ENCODE measurements at places on chromosomes 12 and 14.
A peak's percentile ranks its signal among the peaks of the same experiment; 100 is the strongest.

GRCh38 chr12:115072712-115073111, 388.7 kb upstream of the TBX3 start:
- H3K27ac ChIP-seq: no peak overlapping the region
- H3K4me3 ChIP-seq: no peak overlapping the region
- H3K4me1 ChIP-seq: no peaks in the 10 kb centered on the region
- no peaks in the 10 kb centered on the region for H3K27me3 ChIP-seq

GRCh38 chr12:58513301-58513834, 406.9 kb downstream of the LRIG3 start:
- no peak overlapping the region for H3K4me3 ChIP-seq
- no peaks in the 10 kb centered on the region for H3K4me1 ChIP-seq
- DNase-seq: no peak
- H3K27ac ChIP-seq: no peak overlapping the region

- H3K4me3 ChIP-seq: peak overlapping the region; percentile 72
- H3K4me1 ChIP-seq: peaks cover 20% of the 10 kb centered on the region
- H3K27ac ChIP-seq: no peak overlapping the region
- no peaks in the 10 kb centered on the region for H3K36me3 ChIP-seq
Measured at GRCh38 chr12:71440763-71441748, 1.5 kb downstream of the LGR5 start.

DNA sequence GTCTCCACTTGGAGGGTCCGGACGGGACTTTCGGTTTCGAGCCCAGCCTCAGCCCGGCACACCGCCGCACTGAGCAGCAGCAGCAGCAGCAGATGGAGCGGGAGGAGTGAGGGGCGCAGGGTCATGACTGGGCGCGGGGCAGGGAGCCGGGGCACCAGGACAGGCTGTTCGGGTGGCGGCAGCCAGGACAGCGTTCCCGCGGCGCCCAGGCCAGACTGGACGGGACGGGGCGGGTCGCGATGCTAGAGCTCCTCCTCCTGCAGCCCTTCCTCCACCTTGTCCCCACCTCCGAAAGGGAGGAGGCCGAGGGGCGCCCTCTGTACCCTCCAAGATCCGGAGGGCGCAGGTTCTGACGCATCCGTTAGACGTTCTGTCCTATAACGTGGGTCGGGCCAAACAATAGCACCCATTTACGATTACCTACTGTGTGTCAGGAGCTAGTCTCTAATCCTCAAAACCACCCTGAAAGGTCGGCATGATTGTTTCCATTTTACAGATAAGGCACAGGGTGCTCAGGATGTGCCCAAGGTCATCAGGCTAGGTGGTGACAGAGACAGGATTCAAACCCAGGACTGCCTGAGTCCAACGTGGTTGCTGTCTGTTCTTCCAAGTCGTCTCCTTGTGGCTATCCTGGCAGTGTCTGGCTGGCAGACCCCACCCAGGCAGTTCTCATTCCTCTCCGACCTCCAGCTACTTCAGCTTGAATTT, at the start of gene FKBP11:
Gene FKBP11, minus strand, starts transcription at position 189 of the 708 bp plus-strand sequence. Its CDS starts 64 bp downstream, at position 125.
- H3K4me3 ChIP-seq: peak within 1 kb of the TSS; percentile 93
- H3K36me3 ChIP-seq: peaks cover 57% of the 10 kb centered on the region
- peaks cover 55% of the 10 kb centered on the region for H3K4me1 ChIP-seq

- peaks cover 10% of the 10 kb centered on the region for H3K27me3 ChIP-seq
- H3K36me3 ChIP-seq: no peaks in the 10 kb centered on the region
- H3K4me3 ChIP-seq: no peak overlapping the region
- no peak for DNase-seq
- H3K4me1 ChIP-seq: no peaks in the 10 kb centered on the region
Measured at GRCh38 chr12:32413412-32413811, 14.1 kb downstream of the FGD4 start.

- DNase-seq: peak; percentile 85
- peaks cover 3% of the 10 kb centered on the region for H3K27me3 ChIP-seq
- H3K27ac ChIP-seq: no peak overlapping the region
- no peaks in the 10 kb centered on the region for H3K36me3 ChIP-seq
Measured at GRCh38 chr14:23929822-23930294, 23.7 kb upstream of the DHRS4 start.

DNA sequence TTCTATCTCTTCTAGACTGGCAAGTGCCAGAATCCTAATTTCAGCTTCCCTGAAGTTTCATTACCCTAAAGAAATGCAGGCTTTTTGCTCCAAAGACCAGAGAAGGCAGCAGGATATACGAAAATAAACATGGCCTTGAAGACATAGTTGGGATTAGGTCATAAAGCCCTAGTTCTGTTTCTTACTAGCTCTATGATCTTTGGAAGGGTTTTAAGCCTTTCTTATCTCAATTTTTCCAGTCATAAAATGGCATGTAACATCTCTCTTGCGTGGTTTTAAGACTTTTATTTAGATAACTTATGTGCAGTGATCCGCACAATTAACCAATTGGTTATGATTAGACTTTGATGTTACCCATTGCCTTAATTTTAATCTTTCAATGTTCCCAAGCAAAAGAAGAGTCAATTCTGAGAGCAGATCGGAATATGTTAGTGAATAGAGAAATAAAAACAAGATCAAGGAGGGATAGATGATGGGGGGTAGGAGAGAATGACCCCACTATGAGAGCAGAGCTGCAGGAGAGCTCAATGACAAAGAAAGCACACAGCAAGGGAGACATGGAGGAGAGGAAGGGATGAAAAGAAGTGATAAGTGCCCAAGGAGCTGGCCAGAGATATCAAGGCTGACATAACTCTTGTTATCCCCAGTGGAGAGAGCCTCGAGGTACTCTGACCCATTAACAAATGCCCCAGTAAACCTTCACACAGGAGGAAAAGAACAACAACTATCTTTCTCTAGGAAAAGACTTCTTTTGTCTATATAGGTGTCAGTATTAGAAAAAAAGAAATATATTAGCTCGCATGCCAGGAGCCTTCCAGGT, 53.0 kb upstream of the ANP32D start:
- peaks cover 15% of the 10 kb centered on the region for H3K27me3 ChIP-seq
- no peak overlapping the region for H3K27ac ChIP-seq

- DNase-seq: no peak
- H3K27me3 ChIP-seq: no peaks in the 10 kb centered on the region
- H3K36me3 ChIP-seq: no peaks in the 10 kb centered on the region
- no peaks in the 10 kb centered on the region for H3K4me1 ChIP-seq
- no peak overlapping the region for H3K27ac ChIP-seq
- no peak overlapping the region for H3K4me3 ChIP-seq
Measured at GRCh38 chr14:32817780-32818179, 120.9 kb upstream of the NPAS3 start.

DNA sequence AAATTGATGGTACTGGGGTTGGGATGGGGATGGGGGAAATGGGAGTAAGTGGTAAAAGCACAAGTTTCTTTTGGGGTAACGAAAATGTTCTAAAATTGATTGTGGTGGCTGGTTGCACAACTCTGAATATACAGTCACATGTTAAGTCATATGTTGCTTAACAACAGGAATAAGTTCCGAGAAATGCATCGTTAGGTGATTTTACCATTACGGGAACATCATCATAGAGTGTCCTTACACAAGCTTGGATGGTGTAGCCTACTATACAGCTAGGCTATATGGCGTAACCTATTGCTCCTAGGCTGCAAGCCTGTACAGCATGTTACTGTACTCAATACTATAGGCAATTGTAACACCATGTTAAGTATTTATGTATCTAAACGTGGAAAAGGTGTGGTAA, 31.0 kb downstream of the ITGA7 start:
- H3K4me3 ChIP-seq: no peak overlapping the region
- peaks cover 10% of the 10 kb centered on the region for H3K4me1 ChIP-seq
- no peak for DNase-seq
- H3K36me3 ChIP-seq: no peaks in the 10 kb centered on the region
- H3K27ac ChIP-seq: no peak overlapping the region

DNA sequence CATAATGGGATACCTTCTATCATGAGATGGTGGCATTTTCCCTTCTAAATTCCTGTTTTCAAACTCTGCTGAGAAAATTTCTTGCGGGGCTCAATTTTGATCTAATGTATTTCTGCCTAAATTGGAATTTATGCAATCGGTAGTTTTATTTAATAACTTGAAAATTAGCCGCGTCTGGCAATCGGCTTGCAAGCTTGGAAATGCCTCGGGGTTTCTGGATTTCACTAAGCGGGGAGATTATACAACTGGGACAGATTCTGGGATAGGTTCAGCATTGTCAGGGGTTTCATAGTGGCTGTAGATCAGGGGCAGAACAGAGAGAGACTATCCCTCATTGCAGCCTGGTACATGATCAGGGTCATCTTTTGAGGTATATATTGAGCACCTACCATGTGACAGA, 8.6 kb downstream of the CCDC60 start:
- DNase-seq: no peak
- H3K27ac ChIP-seq: no peak overlapping the region
- H3K4me1 ChIP-seq: no peaks in the 10 kb centered on the region
- H3K4me3 ChIP-seq: no peak overlapping the region

DNA sequence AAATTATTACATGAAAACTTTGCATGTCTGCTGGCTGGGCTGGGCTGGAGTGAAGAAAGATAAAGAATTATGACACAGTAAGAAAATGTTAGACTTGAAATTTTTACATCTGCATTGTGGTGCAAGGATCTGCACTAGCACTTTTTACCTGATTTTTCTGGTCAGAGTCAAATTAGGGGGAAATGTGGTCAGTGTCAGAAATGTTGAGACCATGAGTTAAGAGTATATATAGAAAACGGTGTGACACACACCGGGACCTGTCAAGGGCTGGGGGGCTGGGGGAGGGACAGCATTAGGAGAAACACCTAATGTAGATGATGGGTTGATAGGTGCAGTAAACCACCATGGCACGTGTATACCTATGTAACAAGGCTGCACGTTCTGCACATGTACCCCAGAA, 90.3 kb downstream of the IGF1 start:
- no peak overlapping the region for H3K27ac ChIP-seq
- H3K27me3 ChIP-seq: peaks cover 20% of the 10 kb centered on the region
- H3K36me3 ChIP-seq: no peaks in the 10 kb centered on the region
- no peaks in the 10 kb centered on the region for H3K4me1 ChIP-seq

DNA sequence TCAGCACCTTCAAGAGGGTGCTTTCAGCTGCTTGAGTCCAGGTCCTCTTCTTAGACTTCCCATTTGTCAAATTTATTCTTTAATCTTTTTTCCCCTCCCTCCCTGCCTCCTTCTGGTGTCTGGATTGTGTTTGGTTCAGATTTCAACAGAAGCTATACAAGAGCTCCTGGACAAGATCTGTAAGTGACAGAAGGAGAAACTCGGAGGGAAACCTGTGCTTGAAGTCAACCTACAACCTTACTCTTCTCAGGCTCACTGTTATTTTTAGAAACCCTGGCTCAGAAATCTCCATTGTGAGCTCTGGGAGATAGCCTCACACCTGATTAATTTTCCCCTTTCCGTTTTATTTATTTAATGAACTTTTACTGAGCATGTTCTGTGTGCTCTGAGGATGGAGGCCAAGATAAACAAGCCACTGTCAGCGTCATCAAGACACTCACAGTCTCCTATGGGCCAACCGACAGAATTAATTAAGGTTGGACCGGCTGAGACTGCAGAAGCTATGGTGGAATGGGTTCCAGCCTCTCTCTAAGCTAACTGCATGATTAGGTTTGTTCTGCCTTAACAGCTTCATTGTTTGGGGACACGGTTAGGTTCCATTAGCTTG, 13.5 kb downstream of the PDE1B start:
- DNase-seq: no peak
- H3K27me3 ChIP-seq: no peaks in the 10 kb centered on the region
- H3K4me3 ChIP-seq: no peak overlapping the region

DNA sequence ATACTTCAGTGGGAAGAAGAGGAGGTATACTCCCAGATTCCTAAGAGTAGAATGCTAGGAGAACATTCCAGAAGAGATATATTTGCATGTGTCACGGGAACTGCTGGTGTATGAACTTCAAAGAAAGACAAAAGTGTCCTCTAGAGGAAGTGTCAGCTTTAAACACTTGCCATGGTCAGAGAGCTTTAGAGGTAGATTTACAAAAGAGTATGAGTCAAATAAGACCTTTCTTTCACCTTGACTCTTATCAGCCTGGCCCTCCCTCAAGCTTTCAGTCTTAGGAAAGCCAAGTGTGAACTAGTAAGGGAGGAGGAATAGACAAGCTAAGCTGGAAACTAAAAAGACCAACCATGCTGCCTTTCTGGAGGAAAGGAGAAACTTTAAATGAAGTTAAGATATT, 34.7 kb downstream of the COX8C start:
- H3K27ac ChIP-seq: no peak overlapping the region
- H3K4me1 ChIP-seq: no peaks in the 10 kb centered on the region
- H3K4me3 ChIP-seq: no peak overlapping the region
- peaks cover 57% of the 10 kb centered on the region for H3K27me3 ChIP-seq

DNA sequence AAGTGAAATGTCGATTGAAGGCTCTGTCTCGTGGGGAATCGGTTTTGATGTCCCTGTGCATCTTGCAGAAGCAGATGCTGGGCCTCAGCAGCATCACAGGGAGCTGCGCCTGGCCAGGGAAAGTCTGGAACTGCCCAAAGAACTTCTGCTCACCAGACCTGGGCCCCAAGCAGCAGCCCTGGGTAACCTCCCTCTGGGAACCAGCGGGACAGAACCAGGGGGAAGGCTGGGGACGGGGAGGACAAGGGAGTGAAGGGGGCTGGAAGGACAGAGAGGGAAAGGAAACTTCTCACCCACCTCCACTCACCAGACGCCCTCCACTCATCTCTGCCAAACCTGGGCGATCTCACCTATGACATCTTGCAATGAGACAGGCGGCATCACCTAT, 26.8 kb upstream of the C14orf180 start:
- no peak overlapping the region for H3K27ac ChIP-seq
- no peak for DNase-seq
- no peaks in the 10 kb centered on the region for H3K4me1 ChIP-seq

- peak overlapping the region; percentile 85 for H3K27ac ChIP-seq
- H3K27me3 ChIP-seq: no peaks in the 10 kb centered on the region
- H3K36me3 ChIP-seq: peaks cover 60% of the 10 kb centered on the region
- no peak for DNase-seq
- H3K4me3 ChIP-seq: no peak overlapping the region
- peaks cover 62% of the 10 kb centered on the region for H3K4me1 ChIP-seq
Measured at GRCh38 chr12:53413485-53414204, 10.0 kb upstream of the AMHR2 start.

DNA sequence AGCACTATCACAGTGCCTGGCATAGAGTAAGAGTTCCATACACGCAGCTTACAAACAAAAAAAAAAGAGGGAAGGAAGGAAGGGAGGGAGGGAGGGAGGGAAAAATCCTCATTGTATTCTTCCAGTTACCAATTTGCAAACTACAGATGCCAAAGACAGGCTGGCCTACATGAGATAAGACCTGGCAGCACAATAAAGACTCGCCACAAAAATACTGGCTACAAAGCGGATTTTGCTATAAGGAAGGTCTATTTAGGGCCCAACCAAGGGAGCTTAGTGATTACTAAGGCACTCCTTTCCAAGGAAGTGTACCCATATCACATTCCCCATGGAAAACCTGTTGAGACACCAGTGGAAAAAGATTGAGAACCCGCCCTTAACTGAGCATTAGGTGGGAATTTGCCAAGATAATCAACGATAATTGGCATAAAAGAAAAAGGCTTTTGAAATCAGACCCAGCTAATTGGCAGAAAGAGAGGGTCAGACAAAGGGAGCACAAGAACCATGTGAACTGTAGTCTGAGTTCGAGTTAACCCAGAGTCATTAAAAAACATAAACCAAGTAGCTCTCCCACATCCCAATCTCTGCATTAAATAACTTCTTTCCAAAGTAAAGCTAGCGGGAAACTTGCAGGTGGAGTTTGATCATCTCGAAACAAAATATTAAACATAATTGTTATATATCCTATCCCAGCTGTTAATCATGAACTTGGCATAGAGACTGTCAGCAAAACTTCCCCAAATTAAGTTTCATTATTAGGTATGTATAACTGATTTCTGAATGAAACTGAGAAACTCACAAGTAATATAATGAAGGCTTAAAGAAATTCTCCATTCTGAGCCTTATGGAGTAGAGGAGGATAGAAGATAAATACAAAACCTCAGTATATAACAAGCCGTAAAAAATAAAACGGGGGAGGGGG, 50.1 kb downstream of the PHLDA1 start:
- peak overlapping the region; percentile 42 for H3K27ac ChIP-seq
- H3K36me3 ChIP-seq: no peaks in the 10 kb centered on the region
- no peak overlapping the region for H3K4me3 ChIP-seq
- no peak for DNase-seq

All from activated T-cell treated with anti-CD3 and anti-CD28 coated beads, Interleukin-2, amount 50 U/mL, for 24 hours (primary cell).